CD4-positive, alpha-beta T cell treated with Interleukin-4 for 1 hour (primary cell): ENCODE measurements at places on chromosomes 1 and 21.

- no peak for DNase-seq
Observed at GRCh38 chr1:23242414-23242813, 25.1 kb upstream of the HTR1D start.

- DNase-seq: no peak
Observed at GRCh38 chr1:243553090-243553489, 297.0 kb downstream of the AKT3 start.

- DNase-seq: no peak
Observed at GRCh38 chr1:62111084-62111483, 83.6 kb upstream of the L1TD1 start.

GRCh38 chr1:71755441-71755840, 526.9 kb downstream of the NEGR1 start:
- DNase-seq: no peak

GRCh38 chr1:82718719-82719419, 918.1 kb downstream of the ADGRL2 start:
- no peak for DNase-seq

GRCh38 chr1:226309398-226310244, 657 bp upstream of the LIN9 start:
- no peak for DNase-seq

GRCh38 chr21:33817663-33818451, 97.7 kb downstream of the ATP5PO start:
- DNase-seq: no peak

DNA sequence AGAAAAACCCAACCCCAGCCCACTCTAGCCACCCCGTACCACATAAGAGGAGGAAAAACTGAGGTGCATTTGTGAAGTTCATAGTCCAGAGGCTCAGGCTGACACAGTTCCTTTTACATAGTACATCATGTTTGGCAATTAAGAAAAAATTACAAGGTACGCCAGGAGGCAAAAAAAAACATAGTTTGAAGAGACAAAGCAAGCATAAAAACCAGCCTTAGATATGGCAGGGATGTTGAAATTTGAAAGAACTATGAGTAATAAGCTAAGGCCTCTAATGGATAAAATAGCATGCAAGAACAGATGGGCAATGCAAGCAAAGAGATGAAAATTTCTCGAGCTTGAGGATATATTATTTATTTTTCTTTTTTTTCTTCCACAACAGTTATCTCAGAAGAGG, 31.9 kb downstream of the MIXL1 start:
- DNase-seq: no peak

- no peak for DNase-seq
Observed at GRCh38 chr1:83799594-83799993, 199.3 kb downstream of the TTLL7 start.

GRCh38 chr1:198118134-198118533, 38.7 kb upstream of the NEK7 start:
- no peak for DNase-seq

DNA sequence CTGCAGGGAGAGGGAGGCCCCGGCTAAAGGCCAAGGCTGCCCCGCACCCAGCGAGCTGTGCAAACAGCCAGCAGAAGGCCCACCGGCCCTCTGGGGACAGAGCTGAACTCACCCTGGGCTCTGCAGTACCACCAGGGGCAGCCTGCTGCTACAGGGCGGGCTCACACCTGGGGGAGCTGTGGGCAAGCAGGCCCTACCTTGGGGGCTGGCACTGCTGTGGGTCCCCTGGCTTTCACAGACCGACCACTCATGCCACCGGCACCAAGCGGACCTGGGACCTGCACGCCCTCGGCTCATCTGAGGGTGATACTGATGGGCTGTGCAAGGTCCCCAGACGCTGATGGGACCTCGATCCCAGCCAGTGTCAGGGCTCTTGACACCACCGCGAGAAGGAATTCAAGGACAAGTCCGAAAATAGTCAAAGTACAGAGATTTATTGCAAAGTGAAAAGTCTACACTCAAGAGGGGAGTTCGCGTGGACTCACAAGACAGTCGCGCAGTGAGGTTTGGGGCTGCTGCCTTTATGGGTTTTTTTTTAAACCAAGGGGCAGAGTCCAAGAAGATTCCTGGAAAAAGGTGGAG, 61.0 kb upstream of the ADARB1 start:
- no peak for DNase-seq

DNA sequence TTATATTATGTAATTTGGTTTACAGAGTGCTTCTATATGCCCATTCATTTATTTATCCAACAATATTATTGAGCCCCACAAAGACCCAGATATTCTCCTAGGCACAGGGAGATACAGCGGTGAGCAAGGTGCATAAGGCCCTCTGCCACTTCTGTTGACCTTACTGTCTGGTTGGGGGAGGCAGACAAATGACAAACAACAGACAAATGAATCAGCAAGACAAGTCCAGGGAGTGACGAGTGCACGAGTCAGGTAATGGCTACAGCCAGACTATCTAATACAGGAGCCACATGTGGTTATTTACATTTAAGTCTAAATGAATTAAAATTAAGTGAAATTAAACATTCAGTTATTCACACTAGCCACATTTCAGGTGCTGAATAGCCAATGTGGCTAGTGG, 22.0 kb upstream of the BCAR3 start:
- no peak for DNase-seq

DNA sequence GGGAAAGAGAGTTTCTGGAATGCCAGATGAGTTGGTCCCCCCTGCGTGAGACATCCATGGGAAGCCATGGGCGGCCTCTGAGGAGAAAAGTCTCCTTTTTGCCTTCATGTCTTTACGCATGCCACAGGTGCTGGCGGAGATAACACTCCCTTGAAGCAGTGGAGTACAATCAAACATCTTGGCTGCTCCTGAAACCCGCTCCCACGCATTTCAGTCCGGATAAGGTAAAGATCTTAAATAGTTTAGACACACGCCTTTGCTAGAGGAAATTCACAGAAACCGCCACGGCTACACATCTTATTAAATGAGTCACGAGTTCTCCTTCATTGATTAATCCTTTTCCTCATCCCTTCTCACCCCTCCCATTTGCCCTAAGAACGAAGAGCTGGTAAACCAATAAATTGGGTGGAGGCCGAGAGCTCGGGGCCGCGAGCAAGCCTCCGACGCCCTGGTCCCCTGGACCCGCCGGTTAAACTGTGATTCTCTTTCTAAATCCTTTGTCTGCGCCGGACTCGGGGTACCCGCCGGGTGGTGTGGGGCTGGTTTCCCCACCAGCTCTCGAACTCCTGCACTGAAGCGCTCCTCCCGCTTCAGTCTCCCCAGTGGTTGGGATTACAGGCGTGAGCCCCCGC, 6.6 kb upstream of the ZNF669 start:
- no peak for DNase-seq

DNA sequence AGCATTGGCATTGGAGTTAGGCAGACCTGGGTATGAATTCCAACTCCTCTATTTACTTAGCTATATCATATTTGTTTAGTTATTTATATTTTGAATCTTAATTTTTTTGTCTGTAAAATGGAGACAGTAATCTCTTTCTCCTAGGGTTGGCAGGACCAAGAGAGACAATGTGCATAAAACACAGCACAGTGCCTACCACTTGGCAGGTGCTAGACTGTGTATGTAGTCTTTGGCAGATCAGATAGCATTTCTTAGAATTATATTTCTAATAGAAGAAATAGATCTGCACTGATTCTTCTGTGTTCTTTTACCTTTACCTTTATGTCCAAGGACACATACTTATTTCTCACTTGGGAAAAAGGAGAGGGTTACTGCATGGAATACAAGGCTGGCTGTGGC, 177.2 kb downstream of the GIPC2 start:
- no peak for DNase-seq

- DNase-seq: no peak
Observed at GRCh38 chr1:163094182-163094581, 25.0 kb downstream of the RGS4 start.

GRCh38 chr1:204970937-204971336, 72.1 kb upstream of the CNTN2 start:
- no peak for DNase-seq

- DNase-seq: no peak
Observed at GRCh38 chr1:39174390-39175081, 30.0 kb upstream of the MACF1 start.

- no peak for DNase-seq
Observed at GRCh38 chr1:165883056-165883455, 55.6 kb downstream of the UCK2 start.

GRCh38 chr1:156910309-156910782, 10.1 kb upstream of the LRRC71 start:
- DNase-seq: peak; percentile 54

GRCh38 chr21:32256873-32257620, 21.8 kb downstream of the MIS18A start:
- DNase-seq: no peak

GRCh38 chr1:234722270-234722704, 112.3 kb upstream of the IRF2BP2 start:
- DNase-seq: no peak

DNA sequence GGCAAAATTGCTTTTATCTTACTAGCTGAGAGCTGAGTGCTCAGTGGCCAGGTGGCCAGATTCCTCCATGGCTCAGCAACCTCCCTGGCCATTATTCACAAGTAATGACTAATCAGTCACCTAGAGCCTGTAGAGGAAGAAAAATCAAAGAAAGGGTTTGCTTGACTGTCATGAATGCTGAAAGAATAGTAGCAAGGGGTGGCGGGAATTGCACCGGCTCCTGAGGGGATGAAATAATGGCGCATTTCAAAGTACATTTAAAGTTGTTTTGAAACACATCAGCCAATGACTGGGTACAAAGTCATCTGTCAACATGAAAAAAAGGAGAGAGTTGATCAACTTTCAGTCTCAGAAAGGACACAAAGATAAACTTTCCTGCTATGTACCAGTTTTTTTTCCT, 99.5 kb downstream of the OMA1 start:
- no peak for DNase-seq

DNA sequence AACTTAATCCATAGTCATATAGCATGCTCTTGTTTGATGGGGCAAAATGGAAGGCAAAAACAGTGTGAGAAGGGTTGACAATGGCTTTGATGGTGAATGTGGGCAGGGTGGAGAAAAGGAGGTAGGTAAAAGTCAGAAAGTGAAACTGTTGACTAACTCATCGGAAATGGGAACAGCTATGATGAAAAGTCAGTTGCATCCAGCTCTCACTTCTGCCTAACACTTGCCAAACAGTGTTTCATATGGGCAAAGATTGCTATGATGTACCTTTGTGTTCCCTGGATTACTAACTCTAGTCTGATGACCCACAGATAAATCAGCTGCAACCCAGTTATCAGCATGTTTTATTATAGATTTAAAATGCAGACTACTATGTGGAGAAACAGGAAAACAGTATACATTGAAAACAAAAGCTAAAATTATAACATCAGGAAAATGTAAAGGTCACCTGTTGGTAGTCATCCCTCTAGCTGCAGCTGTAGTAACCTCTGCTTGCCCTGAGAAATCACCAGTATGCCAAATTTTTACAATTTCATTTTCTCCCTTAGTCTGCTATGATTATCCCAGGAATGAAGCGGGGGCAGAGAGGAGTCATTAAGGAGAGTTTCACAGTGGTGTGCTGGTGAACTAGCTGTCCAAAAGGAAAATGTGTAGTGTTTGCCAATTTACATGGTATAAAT, 11.7 kb downstream of the TNFSF18 start:
- DNase-seq: no peak

- no peak for DNase-seq
Observed at GRCh38 chr1:235583511-235584001, 66.0 kb downstream of the GNG4 start.

DNA sequence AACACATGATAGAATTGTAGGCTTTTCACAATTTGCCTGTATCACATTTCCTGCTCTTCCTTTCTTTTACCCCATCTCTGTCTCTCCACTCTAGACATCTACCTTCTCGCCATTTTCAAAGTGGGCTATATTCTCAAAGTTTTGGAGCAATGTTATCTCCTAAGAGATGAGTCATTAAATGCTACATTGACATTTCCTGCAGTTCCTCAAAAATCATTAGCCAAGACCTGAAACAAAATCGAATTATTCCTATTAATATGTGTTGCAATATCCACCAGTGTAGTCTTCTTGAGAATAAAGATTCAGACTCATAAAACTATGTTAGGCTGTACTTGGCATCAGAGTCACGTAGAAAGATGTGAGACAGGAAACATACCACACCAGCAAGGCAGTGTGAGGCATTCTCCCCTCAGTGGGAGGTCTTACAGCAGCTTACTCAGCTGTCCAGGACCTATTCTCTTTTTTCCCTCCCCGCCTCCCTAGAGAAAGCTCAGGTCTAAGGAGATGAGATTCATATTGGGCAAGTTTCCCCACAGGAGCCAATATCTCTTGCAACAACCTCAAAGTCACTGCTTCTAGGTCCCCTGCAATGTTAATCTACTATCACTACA, 38.8 kb downstream of the FRRS1 start:
- no peak for DNase-seq

GRCh38 chr1:213104604-213105003, 53.6 kb downstream of the RPS6KC1 start:
- DNase-seq: no peak

GRCh38 chr1:221768444-221769066, 26.7 kb upstream of the DUSP10 start:
- no peak for DNase-seq

GRCh38 chr1:244336232-244336899, 115.3 kb downstream of the ADSS2 start:
- no peak for DNase-seq

- DNase-seq: no peak
Observed at GRCh38 chr1:59598120-59598440, 216.7 kb upstream of the HOOK1 start.

DNA sequence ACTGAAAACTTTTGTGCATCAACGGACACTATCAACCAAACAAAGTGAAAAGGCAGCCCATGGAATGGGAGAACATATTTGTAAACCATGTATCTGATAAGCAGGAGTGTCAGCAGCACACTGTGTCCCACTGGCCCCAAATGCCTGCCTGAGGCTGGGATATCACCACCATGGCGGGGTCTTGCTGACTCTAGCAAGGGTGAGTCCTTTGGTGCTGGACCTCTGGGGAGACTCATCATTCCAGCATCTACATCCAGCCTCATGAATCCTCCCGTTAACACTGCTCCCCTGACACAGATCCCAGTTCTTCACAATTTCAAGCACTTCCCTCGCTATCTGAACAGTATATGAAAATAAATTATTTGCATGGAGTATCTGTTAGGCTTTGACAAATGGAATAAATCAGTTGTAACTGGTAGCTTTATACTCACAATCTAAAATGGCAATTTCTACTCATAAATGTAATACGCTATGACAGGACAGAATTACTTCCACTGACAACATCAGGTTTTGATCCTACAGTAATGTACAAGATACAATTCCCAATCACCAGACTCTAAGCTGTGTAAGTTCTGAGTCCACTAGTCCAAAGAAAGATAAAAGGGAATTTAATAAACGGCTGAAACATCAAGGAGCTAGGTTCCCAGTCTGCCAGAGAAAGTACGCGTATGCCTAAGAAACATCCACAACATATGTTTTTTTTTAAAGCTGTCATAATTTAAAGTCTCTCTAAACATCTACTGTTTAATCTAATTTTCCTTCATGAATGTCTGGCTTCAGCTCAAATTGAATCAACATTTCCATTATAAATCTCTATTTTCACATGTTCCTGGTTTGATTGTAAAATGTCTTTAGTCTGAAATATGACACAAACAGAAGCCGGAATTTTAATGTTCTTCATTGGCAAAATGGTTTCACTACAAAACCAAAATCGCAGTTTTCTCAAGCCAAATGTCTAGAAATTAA, 95.1 kb downstream of the SIPA1L2 start:
- no peak for DNase-seq

GRCh38 chr1:176765608-176766007, 302.6 kb downstream of the PAPPA2 start:
- DNase-seq: no peak
